ENCODE measurements at places on chromosomes 7 and 10.
A peak's percentile ranks its signal among the peaks of the same experiment; 100 is the strongest.

- no peak for DNase-seq
These were observed 70.5 kb upstream of the DIP2C start for GRCh38 chr10:759898-760477.

DNA sequence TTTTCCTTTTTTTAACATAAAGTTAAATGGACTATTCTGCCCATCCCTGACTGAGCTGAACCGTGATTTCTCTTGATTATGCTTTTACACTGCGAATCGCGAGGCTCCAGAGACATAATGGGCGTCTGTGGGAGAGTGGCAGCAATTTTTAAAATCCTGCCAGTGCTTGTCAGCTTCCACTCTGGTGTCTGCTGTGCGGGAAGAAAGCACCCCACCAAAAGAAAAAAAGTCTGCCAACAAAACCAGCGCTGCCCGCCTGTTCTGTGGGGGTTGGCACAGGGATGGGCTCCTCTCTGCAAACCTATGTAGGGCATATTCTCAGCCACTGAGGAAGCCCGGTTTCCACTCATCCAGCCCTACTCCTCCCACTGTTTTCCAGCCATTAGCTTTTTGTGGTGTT is 592.3 kb upstream of the GALNT17 start:
- DNase-seq: no peak

GRCh38 chr10:99835947-99836346 is 53.5 kb downstream of the ABCC2 start:
- DNase-seq: no peak

GRCh38 chr10:48506147-48506917 is 98.5 kb downstream of the ARHGAP22 start:
- no peak for DNase-seq

DNA sequence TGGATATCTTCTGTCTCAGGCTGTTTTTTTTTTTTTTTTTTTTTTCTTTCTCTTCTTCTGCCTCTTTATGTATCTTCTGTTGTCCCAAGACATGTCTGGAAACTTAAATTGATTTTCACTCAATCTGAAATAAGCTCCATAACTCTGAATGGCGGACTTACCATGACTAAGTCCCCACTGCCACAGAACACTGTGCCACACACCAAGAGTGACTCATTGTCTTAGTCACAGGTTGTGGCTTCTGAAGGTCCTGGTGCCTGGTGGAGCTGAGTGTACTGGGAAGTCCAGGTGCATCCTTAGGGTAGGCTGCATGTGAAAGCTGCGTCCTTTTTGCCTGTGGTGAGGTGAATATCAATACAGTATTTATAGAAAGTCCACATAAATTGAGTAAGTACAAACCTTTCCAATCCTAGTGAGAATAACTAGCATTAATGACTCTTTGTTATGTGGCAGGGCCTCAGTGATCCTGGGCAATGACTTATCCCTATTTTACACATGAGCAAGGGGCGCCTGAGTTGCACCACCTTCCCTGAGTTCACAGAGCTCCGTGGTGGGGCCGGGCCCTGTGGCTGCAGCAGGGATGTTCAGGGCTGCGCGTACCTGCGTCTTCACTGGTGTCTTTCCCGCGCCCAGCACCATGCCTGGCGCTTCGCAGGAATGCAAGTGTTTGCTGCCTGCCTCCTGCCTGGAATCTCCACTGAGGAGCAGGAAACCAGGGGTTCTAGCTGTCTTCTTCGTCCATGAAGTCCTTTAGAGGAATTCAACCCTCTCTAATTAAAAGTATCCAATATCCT is 4.3 kb downstream of the PFKP start:
- no peak for DNase-seq

GRCh38 chr10:17237915-17238444 is 9.9 kb downstream of the VIM start:
- DNase-seq: no peak

GRCh38 chr10:65950075-65950474 is 975.8 kb upstream of the LRRTM3 start:
- DNase-seq: no peak

DNA sequence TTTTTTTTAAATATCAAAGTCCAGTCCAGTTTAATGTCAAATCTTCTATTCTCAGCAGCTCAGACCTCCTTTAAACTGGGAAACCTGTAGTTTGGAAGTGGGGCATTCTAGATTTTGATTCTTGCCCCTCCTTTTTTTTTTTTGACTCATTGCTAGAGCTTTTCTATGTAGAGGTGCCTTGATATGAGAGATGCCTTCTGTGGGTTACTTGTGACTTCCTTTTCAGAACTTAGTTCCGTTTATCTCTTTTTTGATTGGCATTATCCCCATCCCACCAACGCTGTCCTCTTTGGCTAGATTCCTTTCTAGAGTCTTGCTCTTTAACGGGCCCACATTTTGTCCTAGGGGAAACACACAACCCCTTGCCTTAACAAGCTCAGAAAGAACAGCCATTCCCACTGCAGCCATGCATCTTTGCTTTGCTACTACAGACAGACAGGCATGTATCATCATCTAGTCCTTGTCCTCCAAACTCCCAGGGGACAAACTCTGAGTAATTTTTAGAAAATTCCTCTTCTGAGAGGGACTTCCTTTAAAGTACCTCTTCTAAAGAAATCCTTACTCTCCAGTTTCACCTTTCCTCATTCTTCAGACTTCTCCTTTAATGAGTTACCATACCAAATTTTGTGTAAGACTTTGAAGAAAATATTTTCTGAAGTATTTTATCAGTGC is 153.6 kb downstream of the PHF14 start:
- no peak for DNase-seq

DNA sequence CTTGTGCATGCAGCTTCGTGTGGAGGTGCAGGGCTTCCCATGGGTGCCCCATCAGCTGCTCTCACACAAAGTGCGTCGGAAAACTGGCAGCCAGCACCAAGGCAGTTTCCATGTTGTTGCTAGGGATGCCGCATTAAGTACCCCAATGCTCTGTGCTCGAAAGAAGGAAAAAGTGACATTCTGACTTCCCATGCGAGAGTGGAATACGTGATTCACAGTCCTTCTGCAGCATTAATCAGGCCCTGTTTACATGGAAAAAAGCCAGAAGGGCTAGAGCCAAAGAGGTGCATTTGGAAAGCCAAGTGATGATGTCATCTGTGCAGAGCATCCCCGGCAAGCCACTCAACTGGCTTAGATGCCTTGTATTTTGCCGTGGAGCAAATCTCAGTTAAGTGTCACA is 258.3 kb downstream of the GATA3 start:
- no peak for DNase-seq

GRCh38 chr10:101146392-101147251 is 15.5 kb downstream of the TLX1 start:
- DNase-seq: no peak

GRCh38 chr10:89814278-89814677 is 112.9 kb downstream of the KIF20B start:
- no peak for DNase-seq

DNA sequence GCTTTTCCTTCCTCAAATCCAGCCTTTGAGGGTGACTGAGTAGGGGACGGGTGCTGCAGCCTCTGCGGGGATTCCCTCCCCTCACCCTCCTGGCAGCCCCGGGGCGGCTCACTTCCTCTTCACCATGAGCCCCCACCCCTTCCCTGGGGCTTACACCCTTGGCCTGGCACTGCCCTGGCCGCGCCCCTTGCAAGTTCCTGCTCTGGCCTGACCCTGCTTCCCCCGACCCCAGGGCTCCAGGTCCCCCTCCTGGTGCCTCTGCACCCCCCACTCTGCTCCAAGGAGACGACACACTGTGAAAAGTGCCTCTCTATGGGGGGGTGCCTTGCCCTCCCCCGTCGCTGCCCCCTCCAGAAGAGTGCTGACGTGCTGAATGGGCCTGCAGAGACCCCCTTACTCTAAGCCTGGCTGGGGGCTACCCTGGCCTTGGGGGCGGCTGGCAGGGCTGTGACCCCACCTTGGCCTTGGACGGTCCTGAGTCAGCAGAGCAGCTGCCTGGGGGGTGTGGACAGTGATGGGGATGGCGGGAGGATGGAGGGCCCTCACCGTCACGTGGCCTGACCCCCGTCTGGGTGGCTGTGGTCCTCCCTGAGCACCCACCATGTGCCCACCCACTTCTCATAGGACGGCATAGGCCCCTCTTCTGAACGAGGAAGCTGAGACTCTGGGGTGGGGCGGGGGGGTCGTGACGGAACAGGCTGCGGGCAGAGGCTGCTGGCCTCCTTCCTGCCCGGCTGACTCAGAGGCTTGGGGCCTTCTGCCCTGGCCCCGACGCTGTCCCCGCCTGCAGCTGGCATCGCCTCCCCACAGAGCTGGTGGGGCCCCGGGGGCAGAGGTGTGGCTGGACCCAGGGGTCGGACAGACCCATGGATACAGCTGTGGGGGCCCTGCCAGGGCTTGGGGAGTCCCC is 9.8 kb downstream of the LFNG start:
- DNase-seq: peak; percentile 63

DNA sequence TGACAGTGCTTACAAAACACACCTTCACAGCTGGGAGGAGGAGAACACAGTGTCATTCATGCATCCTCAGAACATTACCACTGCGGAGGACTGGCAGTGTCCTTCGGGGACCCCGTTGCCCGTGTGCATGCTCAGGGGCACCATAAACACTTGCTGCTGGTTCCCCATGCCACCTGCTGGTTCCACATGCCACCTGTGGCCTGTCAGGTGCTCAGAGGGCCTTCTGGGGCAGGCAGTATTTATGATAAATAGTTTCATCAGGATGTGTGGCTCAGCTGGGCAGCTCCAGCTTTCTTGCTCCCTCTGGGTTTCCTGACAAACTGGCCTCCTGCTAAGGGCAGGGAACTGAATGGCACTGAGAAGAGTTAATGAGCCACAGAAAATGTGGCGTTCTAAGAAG is 32.1 kb downstream of the CELF2 start:
- DNase-seq: no peak

DNA sequence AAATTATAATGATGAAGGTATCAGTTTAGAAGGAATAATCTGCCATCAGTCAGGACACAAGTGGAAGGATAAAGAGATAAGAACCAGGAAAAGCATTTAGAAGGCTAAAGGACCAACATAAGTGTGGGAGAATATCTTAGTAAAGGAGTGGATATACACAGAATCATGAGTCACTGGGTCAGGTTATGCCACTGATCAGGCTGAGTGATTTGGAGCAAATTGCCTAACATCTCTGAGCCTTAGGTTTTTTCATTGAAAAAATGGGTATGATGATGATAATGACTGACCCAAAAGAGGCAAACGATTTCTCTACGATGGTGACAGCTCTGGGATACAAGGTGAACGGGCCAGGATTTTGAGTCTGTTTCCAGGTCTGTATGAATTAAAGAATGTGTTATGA is 2.8 kb upstream of the CUL1 start:
- DNase-seq: no peak

DNA sequence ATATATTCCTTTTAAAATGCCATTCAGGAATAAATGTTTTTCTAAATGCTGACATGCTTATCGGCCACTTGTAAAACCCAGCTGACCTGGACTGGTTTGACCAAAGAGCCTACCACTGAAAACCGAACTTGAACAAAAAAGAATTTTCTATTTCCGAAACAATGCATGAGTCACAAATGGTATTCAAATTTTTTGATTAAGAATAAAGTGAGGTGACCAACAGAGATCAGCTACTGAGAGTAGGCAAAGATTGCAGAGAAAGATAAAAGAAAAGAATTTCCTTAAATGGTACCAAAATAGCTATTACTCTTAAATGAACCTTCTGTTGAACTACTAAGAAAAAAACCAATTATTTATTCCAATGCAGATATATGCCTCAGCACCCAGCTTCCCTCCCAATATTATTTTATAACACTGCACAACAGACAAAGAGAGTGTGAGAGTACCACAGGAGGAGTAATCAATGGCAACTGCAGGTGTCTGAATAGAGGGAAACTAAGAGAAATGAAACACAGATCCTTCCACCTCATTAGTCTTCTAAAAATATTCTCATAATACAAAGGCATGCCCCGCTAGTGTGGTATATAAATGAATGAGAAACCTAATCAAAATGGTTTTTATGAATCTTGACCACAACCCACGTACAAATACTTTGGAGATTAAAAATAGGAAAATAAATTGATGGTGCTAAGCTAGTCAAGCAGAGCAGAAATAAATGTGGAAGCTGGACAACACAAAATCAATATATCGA is 20.1 kb downstream of the OSBPL3 start:
- DNase-seq: no peak

DNA sequence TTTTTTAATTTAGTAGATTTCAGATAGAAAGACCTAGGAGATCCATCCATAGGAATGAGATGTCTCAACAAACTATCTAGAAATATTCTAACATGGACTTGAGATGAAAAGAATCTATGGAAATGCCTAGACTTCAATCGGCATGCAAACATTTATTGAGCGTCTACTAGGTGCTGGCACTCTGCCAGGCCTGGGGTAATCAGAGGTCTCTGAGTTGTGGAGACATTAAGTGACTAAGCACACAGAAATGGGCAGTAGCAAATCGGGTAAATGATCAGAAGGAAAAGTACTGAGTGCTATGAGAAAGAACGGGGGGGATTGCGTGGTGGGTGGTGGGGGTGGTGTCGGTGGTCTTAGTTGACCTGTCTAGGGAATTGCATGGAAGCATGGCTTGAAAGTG is 466.6 kb downstream of the GALNT17 start:
- no peak for DNase-seq

DNA sequence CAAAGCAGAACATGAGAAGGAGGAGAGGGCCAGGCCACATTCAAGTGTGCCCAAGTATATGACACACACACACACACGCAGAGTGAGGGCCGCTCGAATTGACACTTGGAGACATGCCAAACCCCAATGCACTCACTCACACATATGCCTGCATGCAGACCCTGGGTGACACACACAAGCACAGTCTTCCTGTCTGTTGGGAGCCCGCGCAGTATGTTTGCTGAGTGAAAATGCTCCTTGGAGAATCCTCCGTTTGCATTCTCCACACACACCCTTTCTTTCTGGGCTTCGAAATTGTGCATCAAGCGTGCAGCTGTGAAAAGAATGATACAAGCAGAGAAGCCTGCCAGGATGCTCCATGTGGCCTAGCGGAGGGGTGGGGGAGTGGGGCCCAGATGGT is 120.9 kb downstream of the PLXNA4 start:
- DNase-seq: no peak
